Omental fat pad (tissue), 4 donors: ENCODE measurements at places on chromosomes 16 and 17. TPM values are rescaled to one million over a fixed set of nuclear protein-coding genes. Genes with fewer than 3 reads are reported as not detected.

GRCh38 chr16:1335996-1336395 lies 2.6 kb downstream of the BAIAP3 start:
- no peak for DNase-seq

DNA sequence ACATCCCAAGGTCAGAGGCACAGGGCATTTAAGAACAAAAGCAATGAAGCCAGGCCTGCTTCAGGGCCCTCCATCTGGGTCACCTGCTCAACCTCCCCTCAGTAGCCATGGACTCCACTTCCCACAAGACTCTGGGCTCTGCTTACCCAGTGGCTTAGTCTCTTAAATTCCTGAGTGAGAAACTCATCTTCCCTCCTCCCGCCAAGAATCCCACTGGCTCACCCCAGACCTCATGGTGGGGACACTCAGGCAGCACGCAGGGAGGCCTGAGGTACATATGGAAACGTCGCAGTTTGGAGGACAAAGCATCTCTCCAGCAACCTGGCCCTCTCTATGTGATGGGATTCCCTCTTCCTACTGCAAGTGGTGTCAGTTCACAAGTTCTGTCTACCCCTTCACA lies 326.7 kb upstream of the CDH5 start:
- no peak for DNase-seq

DNA sequence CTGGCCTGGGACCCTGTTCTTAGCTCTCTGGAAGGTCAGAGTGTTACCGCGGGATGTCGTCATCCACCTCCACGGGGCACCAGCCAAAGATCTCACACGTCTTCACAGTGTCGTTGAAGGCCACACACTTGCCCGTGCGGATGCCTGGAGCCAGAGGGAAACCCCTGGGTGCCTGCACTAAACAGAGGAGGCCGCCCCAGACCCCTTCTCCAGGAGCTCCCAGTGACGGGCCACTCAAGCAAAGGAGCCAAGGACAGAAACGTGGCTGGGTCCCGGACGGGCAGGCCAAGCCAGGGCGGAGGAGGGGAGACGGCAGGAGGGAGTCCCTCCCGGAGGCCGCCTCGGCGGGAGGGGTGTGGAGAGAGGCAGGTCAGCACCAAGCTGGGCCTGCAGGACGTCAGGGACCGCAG lies 11.0 kb upstream of the CAMKK1 start:
- DNase-seq: no peak

GRCh38 chr16:88977018-88977811 lies at the start of gene CBFA2T3:
TSS of gene CBFA2T3 (minus strand) at chr16:88977207. CDS start at chr16:88976807, 400 bp downstream.
- DNase-seq: no peak

- no peak for DNase-seq
Observed at GRCh38 chr16:69469807-69470561, 45.6 kb downstream of the CYB5B start.

GRCh38 chr17:76079956-76080767 lies 1.2 kb downstream of the ZACN start:
- no peak for DNase-seq

DNA sequence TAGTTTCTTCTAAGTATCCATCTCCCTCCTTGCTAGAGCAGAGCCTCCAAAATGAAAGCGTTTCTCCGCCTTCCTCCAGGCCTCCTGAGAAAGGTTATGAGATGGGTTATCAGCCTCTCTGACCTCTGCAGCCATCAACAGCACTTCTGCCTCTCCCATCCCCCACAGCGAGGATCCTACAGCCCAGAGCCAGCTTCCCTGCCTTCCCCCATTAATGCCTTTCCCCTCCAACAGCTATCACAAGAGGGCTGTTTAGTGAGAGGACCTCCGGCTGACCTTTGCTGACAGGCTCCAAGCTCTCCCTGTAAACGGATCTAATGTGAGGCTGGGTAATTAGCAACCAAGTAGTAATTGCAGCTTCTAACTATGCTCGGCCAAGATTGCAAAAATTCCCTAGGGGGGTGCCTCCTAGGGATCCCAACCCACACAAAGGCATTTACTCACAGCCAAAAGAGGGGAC lies 55.8 kb downstream of the ZFHX3 start:
- no peak for DNase-seq

- no peak for DNase-seq
Observed at GRCh38 chr16:60642956-60643355, 1393.3 kb downstream of the CDH8 start.

GRCh38 chr16:4385789-4386450 lies 14.3 kb downstream of the VASN start:
- no peak for DNase-seq

DNA sequence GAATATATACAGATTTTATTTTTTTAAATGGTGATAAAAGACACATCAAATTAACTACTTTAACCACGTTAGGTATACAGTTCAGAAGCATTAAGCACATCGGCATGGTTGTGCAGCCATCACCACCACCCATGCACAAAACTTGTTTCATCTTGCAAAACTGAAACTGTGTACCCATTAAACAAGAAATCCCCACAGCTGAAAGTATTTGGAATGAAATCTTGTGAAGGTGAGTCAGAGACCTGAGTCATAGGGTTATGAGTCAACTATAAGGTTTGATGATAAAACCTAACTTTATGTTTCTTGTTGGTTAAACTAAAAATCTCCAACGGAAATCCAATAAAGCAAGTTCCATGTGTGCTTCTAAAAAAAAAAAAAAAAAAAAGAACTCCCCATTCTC lies 561.6 kb upstream of the PSMD7 start:
- no peak for DNase-seq

DNA sequence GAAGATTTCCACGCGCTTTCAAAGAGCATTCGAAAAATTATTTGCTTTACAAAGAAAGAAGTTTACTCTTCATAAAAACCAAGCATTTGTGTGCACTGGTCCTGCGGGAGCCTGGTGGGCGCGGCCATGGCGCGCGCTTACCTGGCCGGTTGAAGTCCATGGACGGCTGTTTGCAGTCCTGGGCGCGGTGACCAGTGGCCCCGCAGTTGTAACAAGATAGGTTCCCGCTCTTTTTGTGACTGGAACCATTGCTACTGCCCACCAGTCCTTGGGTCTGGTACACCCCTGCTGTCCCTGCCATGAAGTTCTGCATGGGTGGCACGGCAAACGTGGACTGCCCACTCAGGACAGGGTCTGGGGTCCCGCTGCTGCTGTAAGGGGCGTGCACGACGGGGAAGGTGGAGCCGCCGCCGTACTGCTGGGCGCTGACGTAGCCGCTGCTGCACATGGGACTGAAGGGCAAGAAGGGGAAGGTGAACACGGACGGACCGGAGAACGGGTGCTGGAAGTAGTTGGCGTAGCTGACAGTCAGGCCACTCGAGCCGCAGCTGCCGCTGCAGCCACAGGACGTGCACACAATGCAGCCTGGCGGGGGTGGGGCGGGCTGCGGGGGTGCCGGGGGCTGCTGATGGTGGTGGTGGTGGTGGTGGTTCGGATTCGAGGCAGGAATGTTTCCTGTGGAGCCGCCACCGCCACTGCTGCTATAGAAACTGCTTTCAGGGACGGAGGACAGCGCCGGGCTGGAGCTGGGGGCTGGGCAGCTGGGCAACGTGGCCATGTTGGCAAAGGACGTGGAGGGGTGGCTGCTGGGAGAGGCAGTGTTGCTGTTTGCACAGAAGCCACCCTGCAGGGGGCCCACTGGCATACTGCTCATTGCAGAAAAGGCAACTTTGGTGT lies 19.5 kb downstream of the MAP1LC3B start:
- no peak for DNase-seq

GRCh38 chr17:6075845-6076244 lies 5.7 kb downstream of the WSCD1 start:
- DNase-seq: no peak

The EME1 gene
- total RNA-seq: not detected

The KREMEN2 gene
- total RNA-seq: not detected

The DNAAF8 gene
- 1.0 TPM for total RNA-seq

The USP6 gene
- total RNA-seq: 0.24 TPM
